Nucleus accumbens (tissue), 56 donors: ENCODE measurements at places on chromosomes 2 and 18.

- no peak for DNase-seq
These were observed 298.8 kb downstream of the TNS1 start for GRCh38 chr2:217703999-217704398.

DNA sequence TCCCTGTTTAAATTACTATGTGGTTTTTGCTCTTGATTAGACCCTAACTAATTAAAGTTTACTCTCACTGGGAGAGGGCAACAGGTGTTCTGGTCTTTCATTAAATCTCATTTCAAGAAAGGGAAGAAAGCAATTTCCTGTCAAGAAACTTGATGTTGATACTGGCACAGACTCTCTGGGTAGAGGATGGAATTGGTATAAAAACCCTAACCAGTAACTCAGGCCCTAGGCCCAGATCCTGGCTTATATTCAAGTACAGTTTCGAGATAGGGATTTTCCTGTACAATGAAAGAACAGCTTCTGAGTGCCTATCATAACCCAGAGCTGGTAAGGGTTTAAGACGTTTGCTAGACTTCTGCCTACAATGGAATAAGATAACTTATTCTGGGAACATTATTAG lies 61.6 kb upstream of the ACYP2 start:
- DNase-seq, result no peak

DNA sequence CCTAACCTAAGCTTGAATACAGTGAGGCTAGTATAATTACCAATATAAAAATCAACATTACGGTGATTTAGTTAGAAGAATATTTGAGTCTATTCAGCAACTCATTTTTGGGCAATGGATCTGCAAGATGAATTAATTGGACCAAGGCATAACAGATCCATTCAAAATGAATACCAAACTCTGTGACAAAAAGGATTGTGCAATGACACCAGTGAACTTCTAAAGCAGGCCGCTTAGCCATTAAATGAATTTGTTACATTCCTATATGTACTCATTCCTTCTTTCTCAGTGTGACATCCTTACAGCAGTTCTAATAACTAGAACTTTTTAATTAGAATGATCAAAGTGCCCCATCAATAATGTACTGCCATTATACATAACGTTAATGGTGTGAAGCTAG lies 44.3 kb downstream of the ZC3H15 start:
- DNase-seq, result no peak

GRCh38 chr2:70141212-70141901 lies 49.5 kb downstream of the C2orf42 start:
- no peak for DNase-seq

- DNase-seq, result no peak
These were observed 2115.5 kb upstream of the CELF4 start for GRCh38 chr18:39681061-39681460.

- no peak for DNase-seq
These were observed 432.3 kb downstream of the STK39 start for GRCh38 chr2:167814881-167815718.

DNA sequence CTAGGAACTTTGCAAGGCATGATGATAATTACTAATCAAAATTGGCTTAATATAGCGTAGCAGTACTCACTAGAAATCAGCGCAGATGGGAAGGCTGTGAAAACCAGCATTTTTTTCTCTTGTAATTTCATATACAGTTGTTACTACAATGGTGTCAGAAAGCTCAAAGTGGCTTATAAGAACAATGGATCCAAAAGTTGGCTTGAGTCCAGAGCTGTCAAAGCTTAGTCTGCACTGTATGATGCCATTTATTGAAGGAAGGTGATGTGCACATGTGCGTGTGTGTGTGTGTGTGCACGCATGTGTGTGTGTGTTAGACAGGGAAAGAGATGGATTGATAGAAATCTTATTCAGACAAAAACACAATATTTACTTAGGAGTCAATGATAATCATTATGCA lies 341.3 kb downstream of the TGIF1 start:
- no peak for DNase-seq

- no peak for DNase-seq
These were observed 58.5 kb upstream of the PARD3B start for GRCh38 chr2:204486805-204487204.

- no peak for DNase-seq
These were observed 39.1 kb upstream of the DNMT3A start for GRCh38 chr2:25380586-25381375.

DNA sequence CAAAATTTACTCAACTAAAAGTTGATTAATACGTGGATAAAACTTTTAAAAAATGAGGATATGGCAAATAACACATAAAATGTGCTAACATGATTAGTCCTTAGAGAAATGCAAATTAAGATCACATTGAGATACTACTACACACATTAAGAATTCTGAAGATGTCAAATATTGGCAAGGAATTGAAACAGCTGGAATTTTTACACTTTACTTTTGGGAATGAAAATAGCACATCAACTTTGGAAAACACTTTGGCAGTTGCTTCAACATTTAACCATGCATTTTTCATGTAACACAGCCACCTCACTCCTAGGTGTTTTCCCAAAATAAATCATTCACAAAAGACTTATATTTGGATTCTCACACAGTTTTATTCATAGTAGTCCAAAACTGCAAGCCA lies 687.9 kb upstream of the SETBP1 start:
- DNase-seq, result no peak

DNA sequence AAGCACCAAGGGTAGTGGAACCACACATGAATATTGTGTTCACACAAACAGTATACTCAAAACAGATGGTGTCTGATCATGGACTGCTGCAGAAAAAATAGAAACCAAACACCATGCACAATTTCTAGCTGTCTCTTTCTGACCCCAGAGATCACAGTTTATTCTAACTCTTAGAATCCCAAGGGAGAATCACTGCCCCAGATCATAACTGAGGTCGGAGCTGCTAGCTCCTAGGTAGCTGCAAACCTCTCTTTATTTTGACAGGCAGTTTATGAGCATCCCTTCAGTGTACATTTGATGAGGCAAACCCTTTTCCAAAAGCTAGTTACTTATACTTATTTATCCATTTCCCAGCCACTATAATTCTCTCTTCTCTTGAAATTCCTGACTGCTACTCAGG lies 439.1 kb upstream of the HNMT start:
- no peak for DNase-seq

- no peak for DNase-seq
These were observed 5.1 kb downstream of the RAMP1 start for GRCh38 chr2:237864444-237864931.

DNA sequence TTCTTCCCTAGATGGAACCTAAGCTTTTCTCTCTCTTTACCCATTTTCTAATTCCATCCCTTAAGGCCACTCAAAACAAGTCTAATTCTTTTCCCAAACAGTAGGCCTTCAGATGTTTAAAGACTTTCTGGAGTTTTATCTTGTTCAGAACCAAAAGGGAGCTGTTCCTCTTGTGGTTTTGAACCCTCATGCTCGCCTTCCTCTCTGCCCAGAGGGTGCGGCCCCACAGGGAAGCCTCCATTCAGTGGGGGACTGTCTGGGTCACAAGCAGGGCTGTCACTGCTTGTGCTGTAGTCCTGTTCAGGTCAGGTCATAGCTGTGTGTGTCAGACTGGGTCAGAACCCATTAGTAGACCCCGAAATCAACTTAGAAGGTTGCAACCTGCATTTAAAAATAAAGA lies 56.5 kb downstream of the TET3 start:
- no peak for DNase-seq

GRCh38 chr18:30908381-30908780 lies 134.2 kb downstream of the DSC3 start:
- DNase-seq, result no peak

- DNase-seq, result no peak
These were observed 126.2 kb upstream of the CAPN13 start for GRCh38 chr2:30933496-30933895.

- DNase-seq, result no peak
These were observed 85.4 kb downstream of the XRCC5 start for GRCh38 chr2:216194561-216194960.

DNA sequence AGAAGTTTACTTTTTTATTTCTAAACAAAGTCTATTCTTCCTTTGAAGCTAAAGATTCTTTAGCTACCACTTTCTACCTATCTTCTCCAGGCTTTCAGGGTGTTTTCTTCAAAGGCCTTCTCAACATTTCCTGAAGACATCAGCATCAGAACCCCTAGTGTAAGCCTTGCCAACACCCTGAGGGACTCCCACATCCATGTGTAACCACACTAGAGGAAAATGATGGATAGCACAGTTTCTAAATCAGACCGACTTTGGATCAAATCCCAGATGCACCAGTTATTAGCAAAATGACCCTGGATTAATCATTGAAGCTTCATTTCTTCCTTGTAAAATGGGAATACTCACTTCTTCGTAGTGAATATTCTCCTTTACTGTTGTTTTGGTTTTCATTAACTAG lies 4.7 kb upstream of the TTN start:
- DNase-seq, result no peak

DNA sequence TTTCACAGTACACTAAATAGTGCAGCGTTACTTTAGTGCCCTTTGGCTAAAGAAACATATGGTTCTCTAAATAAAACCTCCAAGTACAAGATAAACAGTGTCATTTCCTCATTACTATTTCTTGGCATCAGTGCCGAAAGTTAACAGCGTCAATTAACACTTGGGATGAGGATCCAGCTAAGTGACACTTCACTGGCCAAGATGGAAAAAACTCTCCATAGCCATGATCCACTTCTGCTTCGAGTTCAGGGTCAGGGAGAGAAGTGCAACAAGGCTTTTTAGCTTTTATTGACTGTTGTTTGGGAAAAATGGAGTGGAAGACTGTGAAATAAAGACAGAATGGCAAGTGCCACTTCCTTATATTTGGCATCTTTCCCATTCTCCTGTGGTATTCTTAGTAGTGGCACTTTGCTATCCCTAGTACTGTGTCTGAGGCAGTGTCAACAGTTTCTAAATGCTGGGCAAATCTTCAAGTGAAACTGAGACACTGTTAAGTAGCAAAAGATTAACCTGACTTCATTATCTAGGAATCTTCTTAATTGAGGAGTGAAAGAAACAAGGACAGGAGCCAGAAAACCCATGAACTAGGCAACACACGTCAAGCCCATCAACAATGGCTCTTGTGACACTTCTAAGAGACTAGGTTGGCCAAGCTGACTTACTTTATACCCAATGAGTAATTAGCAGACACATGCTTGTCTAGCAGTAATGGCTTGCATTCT lies 222.5 kb upstream of the SESTD1 start:
- no peak for DNase-seq

- no peak for DNase-seq
These were observed 40.8 kb downstream of the NTSR2 start for GRCh38 chr2:11629215-11629614.

GRCh38 chr2:200184748-200185627 lies 121.5 kb upstream of the SPATS2L start:
- no peak for DNase-seq

DNA sequence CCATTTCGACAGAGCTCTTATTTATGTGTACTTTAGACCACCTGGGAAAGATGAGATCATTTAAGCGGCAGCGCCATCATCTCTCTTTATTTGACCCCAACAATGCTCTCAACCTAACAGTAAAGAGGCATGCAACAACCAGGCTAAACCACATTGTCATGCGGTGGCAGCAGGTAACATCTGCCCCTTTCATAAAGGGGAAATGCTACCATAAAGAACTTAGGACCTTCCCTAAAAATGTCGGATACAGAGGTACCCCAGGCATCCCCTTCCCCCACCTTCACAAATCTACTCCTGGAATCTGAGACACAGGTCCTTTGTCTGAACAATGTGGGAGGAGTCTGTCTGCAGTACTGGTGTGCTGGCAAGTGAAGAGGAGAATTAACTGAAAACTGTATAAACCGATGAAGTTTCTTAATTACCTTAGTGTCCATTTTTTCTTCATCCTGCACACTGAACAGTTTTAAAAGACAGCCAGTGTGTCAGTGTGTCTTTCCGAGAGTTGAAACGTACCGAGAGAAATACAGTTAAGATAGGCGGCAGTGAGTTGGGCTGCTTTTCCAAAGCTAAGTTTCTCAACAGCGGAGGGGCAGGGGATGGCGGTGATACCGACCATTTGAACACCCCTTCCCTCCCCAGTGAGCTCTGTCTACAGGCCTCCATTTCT lies 1.9 kb downstream of the MEX3C start:
- DNase-seq, result no peak

DNA sequence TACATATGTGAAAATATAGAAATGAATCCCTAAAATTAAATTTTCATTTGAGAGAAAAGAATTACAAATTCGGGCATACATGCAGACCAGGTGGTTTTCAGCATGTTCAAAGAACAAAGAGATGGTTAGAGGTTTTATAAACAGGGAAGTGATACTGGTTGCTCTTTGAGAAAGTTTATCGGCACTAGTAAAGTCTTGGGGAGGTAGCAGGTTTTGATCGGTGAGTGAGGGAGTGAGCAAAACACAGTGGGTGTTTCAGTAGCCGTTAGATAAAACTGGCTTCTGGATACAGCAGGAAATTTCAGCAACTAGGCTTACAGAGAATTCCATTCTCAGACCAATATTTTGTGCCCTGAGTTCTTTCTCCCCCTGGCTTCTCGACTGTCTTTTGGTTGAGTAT lies 51.1 kb downstream of the DSC3 start:
- no peak for DNase-seq

DNA sequence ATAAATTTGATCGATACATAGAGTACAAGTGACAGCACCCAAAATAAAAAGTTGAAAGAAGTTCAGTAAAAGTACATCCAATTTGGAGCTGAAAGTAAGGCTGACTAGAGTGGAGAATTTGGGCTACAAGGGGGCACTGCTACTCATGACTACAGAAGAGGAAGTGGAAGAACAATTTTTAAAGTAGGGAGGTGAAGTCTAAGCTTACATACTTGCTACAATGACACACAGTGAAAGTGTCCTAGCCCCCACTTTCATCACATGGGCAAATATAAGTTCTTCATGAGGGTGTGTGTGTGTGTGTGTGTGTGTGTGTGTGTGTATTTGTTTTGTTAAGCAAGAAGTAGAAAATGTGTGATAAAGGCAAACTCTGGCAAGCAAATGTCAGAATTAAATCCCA lies 45.7 kb downstream of the MAP3K2 start:
- no peak for DNase-seq

DNA sequence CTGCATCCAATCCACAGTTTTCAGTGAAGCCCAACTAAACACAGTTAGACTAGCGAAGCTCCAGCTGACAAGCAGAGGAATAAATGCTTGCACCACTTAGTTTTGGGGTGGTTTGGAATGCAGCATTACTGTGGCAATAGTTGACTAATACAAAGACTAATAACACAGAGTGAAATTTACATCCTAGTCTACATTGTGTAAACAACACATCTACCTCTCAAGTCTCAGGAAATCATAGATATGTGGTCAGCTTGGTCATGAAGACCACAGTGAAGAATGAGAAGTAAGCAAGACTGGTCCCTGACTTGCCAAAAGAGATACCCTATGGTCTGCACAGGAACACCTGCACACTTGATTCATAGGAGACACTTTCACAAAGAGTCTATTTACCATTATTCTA lies 155.1 kb upstream of the TANK start:
- DNase-seq, result no peak

GRCh38 chr2:10438688-10439087 lies 9.4 kb downstream of the ODC1 start:
- no peak for DNase-seq

DNA sequence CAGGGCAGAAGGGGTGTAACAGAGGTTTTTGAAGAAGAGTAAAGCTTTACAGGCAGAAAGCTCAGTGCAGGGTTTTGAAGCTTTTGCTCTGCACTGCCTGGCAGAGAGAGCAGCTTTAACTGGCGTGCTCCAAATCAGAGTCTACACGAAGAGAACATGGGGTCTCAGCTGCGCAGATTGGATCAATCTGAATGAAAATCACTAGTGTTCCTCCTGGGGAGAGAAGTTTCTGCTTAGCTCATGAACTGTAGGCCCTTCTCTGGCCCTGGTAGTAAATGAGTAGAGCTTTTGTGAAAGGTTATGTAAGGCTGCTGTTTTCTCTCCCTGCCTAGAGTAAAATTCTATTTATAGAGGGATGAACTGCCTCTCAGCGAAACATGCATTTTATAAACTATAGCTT lies 13.6 kb downstream of the DCC start:
- peak; percentile 17 for DNase-seq
